Activated effector memory CD4-positive, alpha-beta T cell treated with anti-CD3 and anti-CD28 coated beads, Interleukin-2, amount 50 U/mL, for 16 hours (primary cell): ENCODE measurements at places on chromosomes 1 and 21.
A peak's percentile ranks its signal among the peaks of the same experiment; 100 is the strongest.

GRCh38 chr1:62318756-62319544, at the start of gene KANK4:
Gene KANK4 (minus strand): TSS chr1:62319434. CDS start chr1:62281564, 37,870 bp downstream.
- DNase-seq: no peak

- DNase-seq: no peak
These were observed 32.9 kb downstream of the PLEKHA6 start for GRCh38 chr1:204326771-204327300.

DNA sequence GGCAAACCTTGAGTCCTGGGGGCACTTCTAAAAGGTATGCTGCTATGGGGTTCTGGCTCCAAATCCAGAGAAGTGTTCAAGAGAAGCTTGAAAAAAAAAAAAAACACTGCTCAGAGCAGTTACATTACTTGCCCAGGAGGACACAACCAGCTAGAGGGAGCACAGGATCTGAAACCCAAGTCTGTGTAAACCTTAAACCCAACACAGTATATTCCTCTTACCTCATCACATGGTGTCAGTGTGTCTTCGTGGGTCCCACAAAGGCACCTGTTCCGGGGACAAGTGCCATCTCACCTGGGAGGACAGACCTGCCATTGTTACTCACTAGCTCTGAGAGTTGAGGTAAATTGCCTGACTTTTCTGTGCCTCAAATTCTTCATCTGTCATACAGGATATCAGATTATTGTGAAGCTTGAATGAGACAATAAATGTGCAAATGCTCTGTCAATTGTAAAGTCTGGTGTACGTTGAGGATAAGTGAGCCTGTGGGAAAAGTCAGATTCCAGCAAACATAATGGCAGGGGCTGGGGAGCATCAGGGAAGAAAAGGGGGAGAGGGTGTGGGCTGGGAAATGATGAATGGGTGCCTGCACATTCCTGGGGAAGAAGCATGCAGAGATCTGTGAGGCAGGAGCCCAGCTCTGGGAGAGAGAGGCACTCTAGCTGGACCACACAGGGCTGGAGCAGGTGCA, 170.4 kb upstream of the ZC3H12A start:
- no peak for DNase-seq

- no peak for DNase-seq
These were observed 353.2 kb downstream of the PLPP3 start for GRCh38 chr1:56225964-56226815.

GRCh38 chr1:36571106-36571505, 88.4 kb upstream of the CSF3R start:
- peak; percentile 39 for DNase-seq

DNA sequence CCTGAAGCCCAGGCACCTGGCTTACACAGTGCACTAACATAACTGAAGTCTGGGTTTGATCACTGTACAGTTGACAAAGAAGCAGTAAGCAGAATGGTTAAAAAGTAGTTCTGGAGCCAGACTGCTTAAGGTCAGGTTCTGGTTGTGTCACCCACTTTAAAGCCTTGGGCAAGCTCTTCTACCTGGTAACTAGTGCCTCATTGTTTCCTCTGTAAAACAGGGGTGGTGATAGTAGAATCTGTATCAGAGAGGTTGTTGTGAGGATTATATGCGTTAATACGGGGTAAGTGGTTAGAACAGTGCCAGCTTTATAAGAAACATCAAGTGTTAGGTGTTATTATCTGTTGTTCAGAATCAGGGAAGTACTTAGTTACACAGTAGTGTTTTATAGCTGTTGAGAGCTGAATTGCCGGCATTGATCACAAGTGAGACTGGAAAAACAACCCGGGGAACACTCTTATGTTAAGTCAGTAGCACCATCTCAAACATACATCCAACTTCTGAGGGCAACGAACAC, 3.7 kb downstream of the BACH1 start:
- DNase-seq: no peak

- DNase-seq: no peak
These were observed 14.0 kb downstream of the ARHGEF16 start for GRCh38 chr1:3468236-3469103.

DNA sequence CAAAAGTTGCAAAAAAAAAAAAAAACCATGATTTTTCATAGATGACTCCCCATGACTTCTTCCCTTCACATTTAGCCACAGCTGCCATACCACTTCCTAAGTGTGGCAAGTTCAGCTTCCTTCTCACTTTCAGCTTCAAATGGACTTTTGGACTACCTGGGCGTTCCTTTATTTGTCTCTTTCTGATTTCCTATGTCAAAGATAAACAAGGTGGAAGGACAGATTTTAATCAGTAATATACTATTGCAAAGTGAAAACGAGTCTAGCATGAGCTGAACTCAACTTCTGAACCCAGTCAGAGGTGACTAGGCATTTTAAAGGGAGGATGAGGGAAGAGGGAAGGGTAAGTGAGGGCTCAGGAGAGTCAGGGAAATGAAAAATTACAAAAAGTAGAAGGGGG, 14.4 kb upstream of the SCCPDH start:
- DNase-seq: no peak

GRCh38 chr1:56516539-56517252, 62.7 kb downstream of the PLPP3 start:
- DNase-seq: no peak

- DNase-seq: no peak
These were observed 15.3 kb downstream of the LDLRAD1 start for GRCh38 chr1:54002544-54003248.

- DNase-seq: no peak
These were observed 474.6 kb upstream of the USP24 start for GRCh38 chr1:55689800-55690199.

DNA sequence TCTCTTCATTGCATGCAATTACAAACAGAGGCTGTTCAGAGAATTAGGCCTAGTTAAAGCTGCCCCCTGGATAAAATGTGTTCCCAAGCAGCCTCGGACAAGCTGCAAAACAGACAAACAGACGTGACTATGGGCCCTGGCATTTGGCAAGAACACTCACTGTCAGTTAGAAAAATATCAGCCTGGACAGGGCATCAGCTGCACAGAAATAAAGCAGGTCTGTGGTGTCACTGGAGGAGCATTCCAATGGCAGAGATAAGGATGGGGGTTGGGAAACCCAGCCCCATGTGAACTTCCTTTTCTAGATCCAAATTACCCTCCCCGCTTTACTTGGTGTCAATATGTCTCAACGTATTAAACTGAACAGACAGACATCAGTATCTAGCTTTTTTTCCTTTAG, 177.1 kb downstream of the GPATCH2 start:
- no peak for DNase-seq

DNA sequence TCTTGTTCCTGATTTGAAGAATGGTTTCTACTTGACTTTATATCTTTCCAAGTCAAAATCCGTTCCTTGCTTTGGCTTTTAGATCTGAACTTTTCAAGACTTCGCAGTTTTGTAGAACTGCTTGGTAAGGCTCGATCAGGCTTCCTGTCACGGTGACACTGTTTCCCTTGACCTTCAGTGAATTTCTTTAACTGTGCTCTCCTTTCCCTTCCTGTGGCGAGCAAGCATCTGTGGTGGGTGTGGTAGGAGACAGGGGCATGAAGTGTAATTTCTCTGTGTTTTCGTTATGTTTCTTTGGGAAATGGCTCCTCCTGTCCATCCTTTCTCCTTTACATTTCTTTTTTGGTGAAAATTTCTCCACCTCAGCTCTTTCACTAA, 10.4 kb downstream of the STYXL2 start:
- no peak for DNase-seq

DNA sequence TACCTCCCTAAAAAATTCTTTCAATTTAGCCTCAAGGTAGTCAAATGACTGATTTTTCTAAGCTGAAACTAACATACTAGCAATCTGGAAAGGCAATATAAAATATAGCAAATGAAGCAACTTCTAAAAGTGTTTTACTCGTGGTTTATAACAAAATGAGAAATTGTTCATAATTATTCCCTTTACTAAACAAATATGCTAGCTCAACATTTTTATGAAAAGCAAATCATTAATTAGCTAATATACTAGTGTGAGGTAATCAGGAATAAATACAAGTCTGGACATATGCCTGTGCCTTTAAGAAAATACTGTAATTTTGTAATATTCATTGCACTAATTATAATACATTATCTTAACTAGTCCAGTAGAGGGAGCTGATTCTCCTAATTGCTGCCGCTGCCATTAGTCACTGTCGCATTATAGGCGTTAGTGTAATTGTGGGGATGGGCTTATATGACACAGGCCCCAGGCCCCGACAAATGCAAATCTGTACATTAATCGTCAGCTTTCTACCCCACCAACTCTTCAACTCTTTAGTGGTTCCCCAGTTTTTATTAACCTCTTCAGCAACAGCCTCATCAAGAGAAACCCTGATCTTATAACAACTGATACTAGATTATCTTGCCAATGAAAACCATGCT, 160.9 kb downstream of the GABPA start:
- DNase-seq: no peak

GRCh38 chr1:24261977-24262376, 57.2 kb upstream of the GRHL3 start:
- no peak for DNase-seq

GRCh38 chr21:45040739-45041138, 33.6 kb upstream of the ADARB1 start:
- no peak for DNase-seq

GRCh38 chr1:8941906-8942305, 3.8 kb upstream of the CA6 start:
- DNase-seq: no peak

GRCh38 chr1:29201595-29202051, 19.9 kb upstream of the SRSF4 start:
- DNase-seq: no peak

- DNase-seq: no peak
These were observed 117.1 kb downstream of the OSBPL9 start for GRCh38 chr1:51733793-51734522.

GRCh38 chr1:162088281-162088969, 18.9 kb downstream of the NOS1AP start:
- no peak for DNase-seq

DNA sequence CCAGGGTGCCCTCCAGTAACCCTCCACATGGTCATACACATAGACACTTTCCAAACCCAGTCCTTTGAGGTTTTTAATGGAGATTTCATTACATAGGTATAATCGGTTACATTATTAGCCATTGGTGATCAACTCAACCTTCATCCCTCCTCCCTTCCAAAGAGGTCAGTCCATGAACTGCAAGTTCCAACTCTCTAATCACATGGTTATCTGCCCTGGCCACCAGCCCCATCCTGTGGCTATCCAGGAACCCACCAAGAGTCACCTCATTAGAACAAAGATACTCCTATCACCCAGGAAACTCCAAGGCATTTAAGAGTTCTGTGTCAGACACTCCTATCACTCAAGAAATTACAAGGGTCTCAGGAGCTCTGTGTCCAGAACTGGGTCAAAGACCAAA, 12.2 kb downstream of the ATP1A4 start:
- DNase-seq: no peak

GRCh38 chr1:93708734-93709481, 27.3 kb upstream of the BCAR3 start:
- DNase-seq: no peak

DNA sequence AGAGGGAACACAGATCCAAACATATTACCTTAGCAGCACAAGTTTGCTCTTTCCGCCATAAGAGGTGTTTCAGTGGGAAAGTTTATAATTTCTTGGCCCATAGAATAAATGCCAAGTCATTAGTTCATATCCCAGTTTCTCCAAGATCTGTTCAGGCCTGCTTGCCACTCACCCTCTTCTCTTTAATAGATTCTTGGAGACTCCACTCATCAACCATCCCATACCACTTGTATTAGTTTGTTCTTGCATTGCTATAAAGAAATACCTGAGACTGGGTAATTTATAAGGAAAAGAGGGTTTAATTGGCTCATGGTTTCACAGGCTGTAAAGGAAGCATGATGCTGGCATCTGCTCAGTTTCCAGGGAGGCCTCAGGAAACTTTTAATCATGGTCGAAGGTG, 34.8 kb upstream of the MYSM1 start:
- DNase-seq: no peak

DNA sequence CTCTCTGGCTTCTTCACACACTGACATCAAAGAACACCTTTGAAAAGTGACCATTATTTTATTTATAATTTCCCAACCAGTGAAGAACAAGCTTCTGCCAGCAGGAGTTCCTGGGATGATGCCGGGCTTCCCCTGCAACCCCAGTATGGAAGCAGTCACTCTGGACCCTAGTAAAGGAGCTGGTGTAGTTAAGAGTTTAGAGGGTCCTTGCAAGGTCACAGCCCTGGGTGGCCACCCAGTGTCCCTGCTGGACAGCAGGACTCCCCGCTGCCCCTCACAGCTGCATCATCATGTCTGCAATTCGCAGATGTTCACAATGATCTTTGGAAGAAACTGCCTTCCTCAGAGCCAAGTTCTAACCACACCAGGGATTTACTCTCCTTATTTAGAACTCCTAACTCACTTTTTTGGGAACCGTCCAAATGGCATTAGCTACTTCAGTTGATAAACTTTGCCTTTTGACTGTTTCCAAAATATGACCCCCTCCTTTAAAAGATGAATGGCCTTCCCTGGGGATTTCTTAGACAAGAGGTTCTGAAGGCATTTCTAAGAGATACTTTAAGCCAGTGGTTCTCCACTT, 90.6 kb downstream of the HIVEP3 start:
- DNase-seq: no peak

DNA sequence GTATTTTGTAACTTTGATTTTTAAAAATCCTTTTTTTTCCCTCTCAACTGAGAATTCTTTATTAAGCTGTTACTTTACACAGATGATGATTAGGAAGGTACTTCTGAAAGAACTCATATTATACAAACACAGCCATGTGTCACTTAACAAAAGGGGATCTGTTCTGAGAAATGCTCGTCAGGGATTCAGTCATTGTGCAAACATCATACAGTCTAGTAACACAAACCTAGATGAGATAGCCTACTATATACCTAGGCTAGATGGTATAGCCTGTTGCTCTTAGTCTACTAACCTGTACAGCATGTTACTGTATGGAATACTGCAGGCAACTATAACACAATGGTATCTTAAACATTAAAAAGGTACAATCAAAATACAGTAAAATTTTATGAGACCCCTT, 24.9 kb downstream of the AHCTF1 start:
- DNase-seq: no peak

DNA sequence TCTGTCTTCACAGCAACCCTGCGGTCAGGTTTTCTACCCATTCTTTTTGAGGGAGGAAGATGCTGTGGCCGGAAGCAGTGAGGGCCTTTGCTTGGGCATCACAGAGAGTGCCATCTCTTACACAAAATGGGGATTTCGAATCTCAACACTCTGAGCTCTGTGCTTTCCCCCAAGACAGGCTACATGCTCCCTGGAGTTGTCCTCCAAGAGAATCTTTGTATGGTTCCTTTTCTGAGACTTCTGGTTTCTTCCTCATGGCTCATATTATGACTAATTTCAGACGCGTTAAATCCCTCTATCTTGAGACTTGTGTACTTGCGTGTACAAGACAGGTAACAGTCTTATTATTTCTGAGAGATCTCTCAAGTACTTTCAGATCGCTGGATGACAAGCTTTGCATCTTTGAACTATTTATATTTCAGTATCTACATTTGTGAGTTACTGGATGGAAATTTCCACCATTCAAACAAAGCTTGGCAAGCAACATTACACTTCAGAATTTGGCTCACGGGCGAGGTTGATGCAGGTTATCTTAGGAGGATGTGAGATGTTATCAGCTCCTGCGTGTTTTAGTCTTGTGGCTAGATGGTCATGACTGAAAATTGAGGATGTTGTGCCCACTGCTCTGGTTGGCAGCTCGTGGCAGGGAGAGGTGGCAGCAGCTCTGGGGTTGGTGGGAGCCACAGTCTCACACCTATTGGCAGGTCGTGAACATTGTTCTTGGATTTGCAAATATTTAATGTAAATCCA, 19.4 kb downstream of the ABCG1 start:
- DNase-seq: peak; percentile 79

- no peak for DNase-seq
These were observed 4.6 kb downstream of the IPO13 start for GRCh38 chr1:43951021-43951985.

GRCh38 chr1:235011599-235012435, 116.8 kb downstream of the TOMM20 start:
- DNase-seq: peak; percentile 97
